ENCODE measurements at places on chromosomes 7 and 10.

DNA sequence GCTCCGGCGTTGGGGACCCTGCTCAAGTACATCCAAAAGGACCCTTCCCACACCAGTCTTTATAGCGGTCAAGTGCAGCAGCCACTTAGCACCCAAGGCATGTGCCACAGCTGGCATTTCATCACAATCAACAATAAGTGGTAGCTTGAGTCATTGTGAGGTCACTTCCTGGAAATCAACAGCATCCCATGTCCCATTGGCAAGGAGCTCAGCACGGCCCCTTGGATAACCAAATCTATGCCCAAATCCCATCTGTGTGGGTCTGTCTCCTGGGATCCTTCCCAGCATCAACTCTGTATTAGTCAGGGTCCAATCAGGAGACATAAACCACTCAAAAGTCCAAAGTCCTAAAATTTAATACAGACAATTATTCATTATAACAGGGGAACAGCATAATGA, 27.1 kb downstream of the MDH2 start:
- no peak for DNase-seq

DNA sequence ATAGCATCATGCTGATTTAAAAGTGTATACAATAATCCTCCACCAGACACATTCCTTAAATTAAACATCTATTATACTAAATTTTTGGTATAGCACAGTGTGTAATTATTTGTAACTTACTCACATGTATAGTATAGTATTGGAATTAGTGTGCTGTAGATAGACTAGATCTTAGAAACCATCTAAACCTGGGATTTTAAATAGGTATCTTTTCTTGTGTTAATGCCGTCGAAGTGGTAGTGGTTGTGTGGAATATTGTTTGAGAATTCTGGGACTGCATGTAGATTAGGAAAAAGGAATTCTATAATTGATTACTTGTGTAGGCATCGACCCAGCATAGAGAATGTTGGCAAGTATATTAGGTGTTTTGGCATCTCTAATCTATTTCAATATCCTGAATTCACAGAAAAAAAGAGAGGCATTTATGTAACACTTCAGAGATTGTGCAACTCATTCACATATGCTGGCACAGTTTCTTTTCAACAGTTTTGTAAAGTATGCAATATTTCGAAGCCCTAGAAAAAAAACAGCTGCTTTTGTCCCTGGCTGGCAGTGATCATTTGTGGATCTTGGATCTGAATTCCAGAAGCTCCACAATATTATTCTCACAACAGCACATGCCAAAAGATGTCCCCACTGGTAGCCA, 145.5 kb upstream of the AGR3 start:
- no peak for DNase-seq

- DNase-seq = no peak
Observed at GRCh38 chr10:70616761-70617160, 14.2 kb upstream of the PRF1 start.

DNA sequence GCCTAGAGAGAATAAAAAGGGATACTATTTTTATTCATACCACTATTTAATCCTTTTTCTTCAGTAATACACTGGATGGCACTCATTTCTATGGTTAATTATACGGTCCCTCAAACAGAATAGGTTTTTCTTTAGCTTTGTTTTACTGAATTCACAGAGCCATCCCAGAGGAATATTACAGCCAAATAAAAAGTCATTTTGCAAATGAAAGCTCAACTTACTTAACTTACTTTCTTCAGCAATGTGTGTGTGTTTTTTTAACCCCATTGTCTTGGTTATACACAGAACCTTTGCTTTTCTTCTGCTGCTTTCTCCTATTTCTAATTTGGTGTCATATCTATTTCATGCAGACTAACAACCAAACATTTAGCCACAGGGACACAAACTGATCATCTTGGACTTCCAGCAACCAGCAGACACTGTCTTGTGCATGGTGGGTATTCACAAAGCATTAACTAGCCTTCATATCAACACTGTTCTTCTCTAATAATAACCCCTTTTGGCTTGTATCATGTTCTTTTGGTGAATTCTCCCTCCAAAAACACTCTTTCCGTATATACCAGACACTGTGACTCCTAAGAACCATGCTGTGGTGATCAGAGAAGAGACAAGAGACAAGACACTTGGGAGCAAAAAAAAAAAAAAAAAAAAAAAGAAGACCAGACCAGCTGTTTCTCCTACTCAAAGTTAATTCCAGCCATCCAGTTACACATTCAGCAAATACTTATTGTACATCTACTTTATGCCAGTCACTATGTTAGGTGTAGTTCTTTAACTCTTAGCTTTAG, 40.4 kb downstream of the PIP4K2A start:
- DNase-seq = no peak

All from SIG-M5 (cell line).